ENCODE measurements at places on chromosomes 7 and 10.
A peak's percentile ranks its signal among the peaks of the same experiment; 100 is the strongest.

- no peak for DNase-seq
Measured at GRCh38 chr7:45191396-45191795, 33.8 kb downstream of the RAMP3 start.

- no peak for DNase-seq
Measured at GRCh38 chr7:69465262-69465661, 133.0 kb upstream of the AUTS2 start.

GRCh38 chr7:155298288-155298833 is 683 bp downstream of the INSIG1 start:
- DNase-seq = no peak

DNA sequence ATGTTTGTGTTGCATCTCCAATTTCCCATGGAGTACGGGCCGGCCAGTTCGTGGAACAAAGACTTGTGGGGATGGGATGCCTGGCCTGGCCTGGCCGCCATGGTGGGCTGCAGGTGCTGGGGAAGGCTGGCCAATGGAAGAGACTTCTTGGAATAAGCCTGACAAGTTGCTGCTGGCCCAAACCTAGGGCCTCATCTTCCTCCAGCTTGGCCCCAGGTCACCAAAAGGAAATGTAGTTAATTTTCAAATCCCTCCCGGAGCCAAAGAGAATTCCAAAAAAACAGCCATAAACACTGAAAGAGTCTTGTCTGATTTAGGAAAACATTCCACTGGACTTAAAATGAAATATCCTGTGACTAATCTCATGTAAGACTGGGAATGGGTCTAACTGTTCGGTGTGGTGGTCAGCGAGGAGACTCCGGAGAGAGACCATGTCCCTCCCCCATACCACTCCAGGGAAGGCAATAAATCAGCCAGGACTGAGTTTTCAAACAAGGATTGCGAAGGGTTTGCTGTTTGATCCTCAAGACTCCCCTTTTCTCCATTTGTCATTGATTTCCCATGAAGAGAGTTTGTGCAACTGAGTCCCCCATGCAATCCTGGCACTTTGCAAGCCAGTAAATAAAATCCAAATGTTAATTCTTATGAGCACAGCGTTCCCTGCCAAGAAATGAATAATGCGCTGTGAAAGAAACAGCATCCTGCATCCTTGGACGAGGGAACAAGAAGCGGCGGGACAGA is 128.7 kb upstream of the HABP2 start:
- no peak for DNase-seq

GRCh38 chr7:102322202-102322715 is 34.0 kb downstream of the SPDYE6 start:
- DNase-seq = peak; percentile 22

- no peak for DNase-seq
Measured at GRCh38 chr7:90663176-90663575, 67.1 kb downstream of the CDK14 start.

GRCh38 chr7:120989257-120990220 is 1.0 kb downstream of the CPED1 start:
- no peak for DNase-seq

GRCh38 chr7:157165987-157166386 is 27.3 kb downstream of the UBE3C start:
- DNase-seq = no peak

GRCh38 chr7:55778631-55779030 is 83.9 kb downstream of the SEPTIN14 start:
- no peak for DNase-seq

DNA sequence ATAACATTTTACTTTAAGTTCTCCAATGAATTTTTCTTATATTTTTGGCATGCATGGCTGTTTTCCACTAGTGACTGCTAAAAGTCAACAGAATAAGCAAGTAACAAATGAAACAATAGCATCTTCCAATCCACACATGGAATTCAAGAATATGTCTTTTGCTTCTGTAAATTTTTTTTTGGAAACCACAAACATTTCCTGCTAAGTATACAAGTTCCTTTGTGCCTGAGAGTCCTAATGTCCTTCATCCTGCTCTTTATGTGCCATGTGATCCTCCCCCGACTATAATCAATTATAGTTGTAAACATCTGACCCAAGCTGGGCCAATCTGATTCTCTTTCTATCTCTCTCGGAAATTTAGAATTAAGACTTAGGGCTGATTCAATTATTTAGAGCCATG is 61.2 kb downstream of the PPP1R3C start:
- no peak for DNase-seq

GRCh38 chr10:3468919-3469638 is 296.5 kb upstream of the PITRM1 start:
- DNase-seq = peak; percentile 45

- no peak for DNase-seq
Measured at GRCh38 chr10:77386838-77387237, 250.8 kb downstream of the KCNMA1 start.

DNA sequence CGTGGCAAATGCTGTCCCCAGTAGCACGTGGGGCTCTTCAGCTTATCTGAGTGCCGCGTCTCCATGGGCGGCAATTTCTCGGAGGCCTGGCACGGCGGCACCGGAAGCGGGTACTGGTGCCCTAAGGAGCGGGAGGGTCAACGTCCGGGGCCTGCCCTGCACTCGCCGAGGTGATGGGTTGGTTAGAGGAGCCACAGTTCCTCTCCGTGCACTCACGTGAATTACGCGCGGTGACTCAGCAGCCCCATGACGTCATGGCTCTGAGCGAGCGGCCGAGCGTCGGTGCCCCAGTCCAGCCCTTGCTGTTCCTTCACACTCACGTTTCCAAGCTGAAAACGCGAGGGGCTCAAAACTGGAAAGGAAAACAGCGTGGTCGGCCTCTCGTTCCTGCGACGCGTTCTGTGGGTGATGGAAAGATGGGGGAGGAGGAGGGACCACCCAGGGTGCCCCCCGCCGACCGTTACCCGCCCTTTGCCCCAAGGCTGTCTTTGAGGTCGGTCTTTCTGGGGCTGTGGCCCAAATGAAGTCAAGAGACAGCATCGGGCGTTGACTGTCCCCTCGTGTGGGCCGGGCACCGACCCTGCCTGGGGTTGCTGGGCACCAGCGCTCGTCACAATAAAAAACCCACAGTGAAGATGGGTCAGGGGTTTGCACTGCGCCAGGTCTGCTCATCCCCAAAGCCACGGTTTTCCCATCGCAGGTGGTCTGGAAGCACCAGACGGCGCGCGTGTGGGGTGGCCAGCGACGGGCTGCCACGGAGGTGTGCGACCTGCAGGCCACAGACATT is 70.4 kb upstream of the CFAP46 start:
- no peak for DNase-seq

- DNase-seq = no peak
Measured at GRCh38 chr10:76549171-76549570, 1088.4 kb downstream of the KCNMA1 start.

- DNase-seq = no peak
Measured at GRCh38 chr7:116731023-116731395, 59.0 kb downstream of the MET start.

DNA sequence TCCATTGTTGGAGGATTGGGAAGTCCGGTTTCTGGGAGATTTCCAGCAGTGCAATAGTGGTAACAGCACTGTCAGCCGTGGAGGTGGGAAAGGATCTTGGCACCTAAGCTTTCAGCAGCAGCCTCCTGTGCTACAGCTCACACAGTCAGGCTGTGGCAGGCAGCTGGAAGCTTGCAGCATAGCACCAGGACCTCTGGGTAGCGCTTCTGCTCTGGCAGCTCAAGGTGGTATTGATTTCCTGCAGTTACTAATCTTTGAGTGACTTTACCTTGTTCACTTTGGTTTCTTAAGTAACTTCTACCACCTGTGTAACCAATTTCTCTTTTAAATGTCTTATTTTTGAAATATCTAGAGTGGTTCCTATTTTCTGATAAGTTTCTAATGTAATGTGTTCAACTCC is 130.5 kb downstream of the LHFPL3 start:
- no peak for DNase-seq

DNA sequence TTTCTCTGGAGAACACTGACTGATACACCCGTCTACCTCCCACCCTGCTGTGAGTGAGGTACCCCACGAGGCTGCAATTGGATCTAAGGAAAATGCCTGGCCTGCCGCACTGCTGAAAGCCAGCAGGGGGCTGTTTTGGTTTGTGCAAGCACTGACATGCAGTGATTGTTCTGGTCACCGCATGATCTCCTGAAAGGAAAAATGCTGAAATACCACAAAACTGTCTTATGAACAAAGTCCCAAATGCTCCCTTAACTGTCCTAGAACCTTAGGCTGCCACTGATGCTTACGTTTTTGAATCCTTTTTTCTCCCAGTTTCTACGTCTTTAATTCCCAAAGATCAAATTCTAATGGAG is 132.7 kb downstream of the JCAD start:
- DNase-seq = no peak

DNA sequence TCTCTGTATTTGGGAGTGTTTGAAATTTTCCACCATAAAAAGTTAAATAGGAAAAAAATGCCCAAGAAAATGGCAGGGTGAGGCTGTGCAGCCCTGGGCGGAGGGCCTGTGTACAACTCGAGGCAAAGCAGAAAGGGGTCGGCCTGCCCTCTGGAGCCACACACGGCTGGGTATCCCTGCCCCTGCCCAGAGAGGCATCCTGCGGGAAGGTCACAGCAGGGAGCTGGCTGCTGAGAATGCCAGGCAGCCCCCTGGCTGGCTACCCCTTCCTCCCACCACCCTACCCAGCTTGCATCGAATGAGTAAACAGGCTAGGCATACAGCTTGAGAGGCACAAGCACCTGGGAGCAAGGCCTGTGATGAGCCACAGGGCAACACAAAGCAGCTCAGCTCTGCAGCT is 46.1 kb downstream of the CAMK2B start:
- DNase-seq = no peak

DNA sequence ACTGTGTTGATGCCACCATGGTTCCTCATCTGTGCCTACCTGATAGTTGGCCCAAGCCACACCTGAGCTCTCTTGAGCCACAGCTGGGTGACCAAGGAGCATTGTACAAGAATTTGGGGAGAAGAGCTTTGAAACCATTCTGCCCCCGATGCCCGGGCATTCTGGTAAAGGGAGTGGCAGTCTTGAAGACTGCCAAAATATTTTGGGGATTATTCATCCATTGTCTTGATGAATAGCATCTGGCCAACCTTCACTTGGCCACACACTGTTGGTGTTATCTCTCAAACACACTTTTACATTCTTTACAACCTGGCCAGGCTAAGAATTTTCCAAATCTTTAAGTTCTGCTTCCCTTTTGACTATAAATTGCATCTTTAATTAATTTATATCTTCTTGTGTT is 113.1 kb upstream of the PCBD1 start:
- DNase-seq = no peak

DNA sequence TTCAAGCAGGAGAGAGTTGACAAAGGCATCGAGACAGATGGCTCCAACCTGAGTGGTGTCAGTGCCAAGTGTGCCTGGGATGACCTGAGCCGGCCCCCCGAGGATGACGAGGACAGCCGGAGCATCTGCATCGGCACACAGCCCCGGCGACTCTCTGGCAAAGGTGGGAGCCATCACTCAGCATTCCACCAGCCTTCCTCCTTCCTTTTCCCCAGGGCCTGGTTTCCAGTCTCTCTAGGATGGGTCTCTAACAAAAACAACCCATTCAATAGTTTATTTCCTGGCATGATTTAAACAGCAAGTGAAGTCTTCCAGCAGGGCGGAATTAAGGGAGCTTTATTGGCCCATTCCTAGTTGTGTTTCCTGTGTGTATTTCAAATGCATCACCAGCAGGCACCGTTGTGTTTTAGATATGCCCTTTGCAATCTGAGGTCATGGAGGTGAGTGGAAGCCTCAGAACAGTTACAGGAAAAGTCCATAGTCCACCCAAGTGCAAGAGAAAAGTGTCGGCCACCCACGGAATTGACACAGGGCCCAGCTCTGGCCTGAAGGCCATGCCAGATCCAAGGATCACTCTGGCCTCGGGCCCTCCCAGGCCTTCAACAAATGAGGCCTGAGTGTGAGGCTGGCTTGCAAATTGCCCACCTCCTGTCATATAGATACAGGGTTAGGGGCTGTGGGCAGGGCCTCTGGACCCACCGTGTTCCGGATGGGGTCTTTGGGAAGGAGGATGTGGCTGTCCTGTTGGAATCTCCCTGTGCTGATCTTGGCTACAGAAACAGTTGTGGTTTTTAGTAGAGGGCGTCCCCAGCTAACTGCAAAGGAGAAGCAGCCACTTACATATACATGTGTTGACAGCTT is 46.9 kb upstream of the TRIM8 start:
- DNase-seq = no peak

GRCh38 chr7:69765879-69766278 is 167.6 kb downstream of the AUTS2 start:
- DNase-seq = peak; percentile 12

DNA sequence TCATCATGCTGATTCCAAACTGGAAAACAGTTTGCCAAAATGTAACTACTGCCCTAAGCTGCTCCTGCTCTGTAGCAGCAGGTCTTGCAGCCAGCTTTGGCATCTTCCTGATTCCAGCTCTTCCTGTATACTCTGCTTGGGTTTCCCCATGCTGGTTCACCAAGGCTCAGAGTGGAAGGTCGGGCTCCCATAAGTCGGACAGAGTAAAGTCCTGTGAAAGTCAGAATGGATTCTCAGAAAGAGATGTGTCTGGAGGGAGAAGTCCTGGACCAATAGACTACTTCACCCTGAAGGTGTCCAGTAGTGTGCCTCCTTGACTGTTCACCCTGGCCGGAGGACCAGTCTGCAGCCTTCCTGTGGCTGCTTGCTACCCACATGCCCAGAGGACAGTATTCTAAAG is 93.8 kb downstream of the STRA8 start:
- no peak for DNase-seq

DNA sequence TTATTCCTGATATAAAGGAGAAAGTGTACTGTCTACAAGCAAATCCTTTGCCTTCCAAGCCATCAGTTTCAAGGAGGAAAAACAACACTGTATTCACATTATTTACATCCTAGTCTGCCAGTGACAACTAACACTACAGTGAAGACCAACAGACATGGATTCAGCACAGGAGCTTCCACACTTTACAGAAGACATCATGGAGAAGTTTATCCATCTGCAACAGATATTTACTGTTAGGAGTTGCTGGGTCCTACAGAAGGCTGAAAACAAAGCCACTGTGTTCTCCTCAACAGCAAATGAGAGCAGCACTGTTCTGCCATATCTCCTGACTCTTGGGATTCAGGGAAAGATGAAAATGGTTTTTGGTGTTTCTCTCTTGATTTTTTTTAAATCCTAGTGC is 31.9 kb downstream of the NAPEPLD start:
- DNase-seq = no peak

- DNase-seq = no peak
Measured at GRCh38 chr7:2097492-2097891, 135.3 kb downstream of the MAD1L1 start.

DNA sequence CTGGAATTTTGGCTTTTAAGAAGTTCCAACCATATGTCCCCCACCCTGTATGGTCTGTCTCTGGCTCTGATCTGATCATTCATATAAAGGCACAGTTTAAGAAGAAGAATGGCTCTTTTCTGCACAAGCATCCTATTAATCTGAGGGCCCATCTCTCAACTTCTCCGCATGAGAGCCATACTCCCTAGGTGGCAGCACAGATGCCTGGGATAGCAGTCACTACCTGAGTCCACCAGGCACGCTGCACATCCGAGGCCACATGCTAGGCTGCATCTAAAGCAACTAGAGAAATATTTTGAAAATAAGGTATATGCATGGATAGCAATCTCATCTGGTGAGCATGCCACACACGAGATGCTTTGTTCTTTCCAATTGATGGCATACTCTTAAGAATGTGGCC is 565.5 kb downstream of the PARD3 start:
- no peak for DNase-seq

GRCh38 chr10:13867822-13868221 is 281.1 kb downstream of the PRPF18 start:
- DNase-seq = no peak

- no peak for DNase-seq
Measured at GRCh38 chr10:95835149-95835860, 72.5 kb upstream of the CC2D2B start.
